ENCODE measurements at places on chromosomes 4 and X.
A peak's percentile ranks its signal among the peaks of the same experiment; 100 is the strongest.

DNA sequence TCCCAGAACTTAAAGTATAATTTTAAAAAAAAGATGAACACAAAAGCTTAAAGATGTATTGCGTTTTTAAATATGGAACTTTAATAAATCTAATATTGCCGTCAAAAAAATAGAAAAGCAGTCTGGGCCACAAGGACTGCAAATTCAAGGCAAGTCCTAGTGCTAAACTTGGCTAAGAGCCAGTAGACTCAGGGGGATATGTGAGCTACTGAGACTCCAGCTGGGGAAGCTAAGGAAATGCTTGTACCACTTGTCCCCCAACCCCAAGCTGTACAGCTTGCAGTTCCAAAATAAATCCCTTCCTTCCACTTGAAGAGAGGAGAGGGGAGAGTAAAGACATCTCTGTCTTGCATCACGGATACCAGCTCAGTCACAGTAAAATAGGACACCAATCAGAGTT lies 290.8 kb upstream of the FGF13 start:
- no peak for DNase-seq

- no peak for DNase-seq
These were observed 204.7 kb downstream of the TLL1 start for GRCh38 chr4:166077782-166078181.

- no peak for DNase-seq
These were observed 286.7 kb upstream of the TENM3 start for GRCh38 chr4:181956512-181956911.

- DNase-seq, result no peak
These were observed 46.7 kb upstream of the IL2 start for GRCh38 chr4:122503214-122503613.

GRCh38 chrX:9569876-9570301 lies 105.0 kb downstream of the TBL1X start:
- peak; percentile 81 for DNase-seq

DNA sequence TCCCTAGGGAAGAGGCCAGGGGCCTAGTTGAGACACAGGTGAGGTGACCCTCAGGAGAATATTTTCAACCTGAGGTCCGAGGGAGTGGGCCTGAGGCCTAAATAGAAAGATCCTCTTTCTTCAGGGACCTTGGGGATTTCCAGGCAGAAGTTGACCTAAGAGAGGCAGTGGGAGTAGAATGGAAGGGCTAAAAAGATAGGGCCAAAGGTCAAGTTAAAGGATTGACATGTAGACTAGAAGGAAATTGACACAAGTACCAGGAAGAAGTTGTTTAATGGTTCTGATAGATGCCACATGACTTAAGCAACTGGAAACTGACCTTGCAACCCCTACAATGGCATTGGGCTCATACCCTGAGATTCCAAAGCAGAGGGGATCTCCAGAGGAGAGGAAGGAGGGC lies 76.9 kb downstream of the SHROOM3 start:
- DNase-seq, result no peak

DNA sequence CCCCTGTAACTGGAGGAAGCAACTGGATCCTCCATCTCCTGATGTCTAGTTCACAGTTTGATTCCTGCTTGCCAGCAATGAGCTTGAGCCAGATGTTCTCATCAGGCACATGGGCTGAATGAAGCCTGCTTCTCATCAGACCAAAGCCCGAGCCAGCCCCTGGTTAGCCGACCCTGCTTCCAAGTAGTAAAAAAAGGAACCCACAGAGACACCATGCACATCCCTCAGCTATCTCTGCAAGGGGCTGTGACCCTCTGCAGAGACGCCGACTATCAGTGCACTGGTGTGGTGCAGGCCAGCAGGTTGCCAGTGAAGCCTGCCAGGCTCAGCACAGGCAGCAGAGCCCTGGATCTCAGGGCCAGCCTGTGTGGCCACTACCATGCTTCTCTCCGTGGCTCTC lies 2.8 kb downstream of the DCTD start:
- DNase-seq, result no peak

DNA sequence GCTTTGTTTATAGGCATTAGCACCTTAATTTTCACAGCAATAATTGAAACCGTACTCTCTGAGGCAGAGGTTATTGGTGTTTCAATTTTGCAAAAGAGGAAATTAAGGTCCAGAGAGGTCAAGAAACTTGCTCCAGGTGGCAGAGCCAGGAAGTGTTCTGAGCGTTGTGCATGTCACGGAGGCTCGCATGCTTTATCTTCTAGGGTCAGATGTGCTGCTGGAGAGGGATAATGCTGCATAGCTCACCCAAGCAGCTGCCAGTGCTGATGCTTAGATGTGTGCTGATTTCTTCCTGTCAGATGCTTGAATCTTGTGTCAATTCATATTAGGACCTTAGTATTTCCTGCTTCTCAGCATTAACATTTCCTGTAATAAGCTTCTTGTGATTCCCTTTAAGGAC lies 13.0 kb upstream of the FGF5 start:
- DNase-seq, result no peak

DNA sequence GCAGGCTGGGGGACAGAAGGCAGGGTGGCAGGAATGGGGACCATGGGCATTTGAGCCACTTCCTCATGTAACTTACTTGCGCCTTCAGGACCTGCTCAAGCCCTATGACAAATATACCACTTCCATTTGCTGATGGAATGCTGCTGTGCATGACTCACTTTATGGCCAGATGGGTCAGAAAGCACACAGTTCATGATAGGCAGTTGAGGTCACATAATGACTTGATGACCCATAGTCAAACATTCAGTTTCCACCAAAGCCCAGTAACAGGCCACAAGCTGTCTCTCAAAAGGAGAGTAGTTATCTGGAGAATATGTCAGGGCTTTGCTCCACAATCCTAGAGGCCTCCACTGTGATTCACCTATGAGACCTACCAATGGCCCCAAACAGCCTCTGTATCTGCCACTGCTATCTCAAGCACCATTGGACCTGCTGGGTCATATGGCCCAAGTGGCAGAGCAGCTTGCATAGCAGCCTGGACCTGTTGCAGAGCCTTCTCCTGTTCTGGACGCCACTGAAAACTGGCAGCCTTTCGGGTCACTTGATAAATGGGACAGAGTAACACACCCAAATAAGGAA lies 5.3 kb upstream of the PAPSS1 start:
- DNase-seq, result peak; percentile 70

DNA sequence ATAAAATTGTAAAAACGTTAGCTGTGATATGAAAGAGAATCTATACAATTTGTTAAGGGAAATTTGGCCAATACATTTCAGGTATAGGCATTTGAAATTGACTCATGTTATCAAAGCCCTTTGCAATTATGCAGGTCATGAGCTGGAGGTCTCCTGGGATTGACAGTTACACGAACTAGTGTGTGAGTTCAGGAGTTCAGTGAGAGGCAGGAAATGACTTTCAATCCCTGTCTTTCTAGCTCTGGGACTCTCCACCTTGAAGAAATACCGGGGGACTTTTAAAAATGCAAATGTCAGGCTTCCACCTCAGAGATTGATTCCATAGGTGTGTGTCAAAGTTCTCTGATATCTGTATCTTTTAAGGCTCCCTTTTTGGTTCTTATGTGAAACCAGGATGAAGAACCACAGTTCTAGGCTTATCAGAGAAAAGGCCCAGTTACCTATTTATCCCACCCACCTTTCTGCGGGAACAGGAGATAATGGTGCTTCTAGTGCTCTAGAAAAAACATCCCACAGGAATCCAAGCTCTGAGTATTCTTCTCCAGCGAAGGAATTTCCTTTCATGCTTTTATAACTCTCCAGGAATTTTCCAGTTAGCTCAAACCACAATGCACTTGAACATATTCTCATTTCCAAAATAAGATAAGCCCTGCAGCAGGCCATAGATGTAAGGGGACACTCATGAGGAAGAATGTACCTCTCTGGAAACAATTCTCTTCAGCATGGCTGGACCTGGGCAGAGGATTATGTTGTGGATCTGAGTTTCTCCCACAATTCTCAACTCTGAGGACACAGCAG lies 501.0 kb downstream of the IDS start:
- no peak for DNase-seq

- DNase-seq, result no peak
These were observed 1347.1 kb upstream of the PABPC4L start for GRCh38 chr4:135548711-135549110.

DNA sequence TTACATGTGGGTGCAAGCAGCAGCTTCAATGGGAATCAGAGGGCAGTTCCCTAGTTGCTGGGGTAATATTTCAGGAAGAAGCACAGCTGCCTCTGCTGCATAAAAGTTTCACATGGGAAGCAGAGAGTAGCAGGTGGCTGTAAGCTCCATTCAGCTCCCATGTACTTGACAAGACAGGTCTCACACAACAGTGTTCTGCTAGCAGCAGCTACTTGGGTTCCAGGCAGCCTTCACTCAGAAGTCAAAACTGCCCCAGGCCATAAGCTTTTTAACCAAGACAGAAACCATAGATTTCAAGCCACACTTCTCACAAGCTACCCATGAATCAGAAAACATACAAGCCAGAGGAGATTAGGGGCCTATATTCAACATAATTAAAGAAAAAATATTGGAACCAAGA lies 41.4 kb upstream of the SPIN2A start:
- DNase-seq, result no peak

- DNase-seq, result peak; percentile 28
These were observed 511 bp downstream of the GABRB1 start for GRCh38 chr4:47031751-47032404.

- peak; percentile 75 for DNase-seq
These were observed 402.2 kb upstream of the FGF13 start for GRCh38 chrX:139113708-139114107.

DNA sequence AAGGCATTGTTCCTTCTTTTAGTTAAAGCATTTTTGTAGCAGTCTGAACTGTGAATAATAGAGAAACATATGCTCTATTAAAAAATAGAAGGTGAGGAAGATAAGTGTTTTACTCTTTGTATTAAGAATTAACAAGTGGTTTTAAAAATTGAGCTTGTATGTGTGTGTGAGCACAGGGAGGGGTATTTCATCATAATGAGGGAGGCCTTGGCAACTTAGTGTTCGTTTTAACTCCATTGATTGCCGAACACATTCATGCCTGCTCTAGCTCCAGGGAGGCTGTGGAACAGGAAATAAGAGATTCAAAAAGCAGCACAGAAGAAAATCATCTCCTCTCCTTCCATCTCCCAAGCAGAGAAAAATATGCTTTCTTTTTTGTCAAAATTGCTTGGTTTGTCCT lies 14.8 kb downstream of the SHROOM3 start:
- DNase-seq, result peak; percentile 16

DNA sequence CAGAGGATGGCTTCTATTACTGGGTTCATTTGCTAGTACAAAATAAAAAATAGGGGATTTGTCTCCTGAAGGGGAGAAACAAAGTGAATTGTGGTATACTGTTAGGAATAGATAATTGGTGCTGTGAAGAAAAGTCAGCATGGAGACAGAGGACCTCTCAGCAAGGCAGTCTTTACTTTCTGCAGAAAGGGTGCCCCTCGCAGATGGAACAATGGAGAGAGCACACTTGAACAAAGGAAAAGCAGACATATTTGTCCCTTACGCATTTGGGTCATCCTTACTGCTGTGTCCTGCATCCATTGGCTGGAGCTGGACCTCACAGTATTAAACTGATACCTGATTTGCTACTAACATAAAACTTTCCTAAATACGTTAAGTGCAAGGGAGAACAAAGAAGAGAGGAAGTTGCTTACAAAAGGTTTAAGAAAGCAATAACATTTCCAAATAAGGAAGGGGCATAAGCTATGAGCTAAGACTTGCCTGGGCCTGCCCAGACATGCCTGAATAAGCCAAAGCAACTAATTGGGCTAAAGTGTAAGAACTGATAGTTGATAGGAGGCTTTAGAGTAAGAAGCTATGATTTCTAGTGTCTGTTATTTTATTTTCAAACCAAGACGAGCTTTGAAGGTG lies 83.8 kb downstream of the CCKAR start:
- DNase-seq, result no peak

DNA sequence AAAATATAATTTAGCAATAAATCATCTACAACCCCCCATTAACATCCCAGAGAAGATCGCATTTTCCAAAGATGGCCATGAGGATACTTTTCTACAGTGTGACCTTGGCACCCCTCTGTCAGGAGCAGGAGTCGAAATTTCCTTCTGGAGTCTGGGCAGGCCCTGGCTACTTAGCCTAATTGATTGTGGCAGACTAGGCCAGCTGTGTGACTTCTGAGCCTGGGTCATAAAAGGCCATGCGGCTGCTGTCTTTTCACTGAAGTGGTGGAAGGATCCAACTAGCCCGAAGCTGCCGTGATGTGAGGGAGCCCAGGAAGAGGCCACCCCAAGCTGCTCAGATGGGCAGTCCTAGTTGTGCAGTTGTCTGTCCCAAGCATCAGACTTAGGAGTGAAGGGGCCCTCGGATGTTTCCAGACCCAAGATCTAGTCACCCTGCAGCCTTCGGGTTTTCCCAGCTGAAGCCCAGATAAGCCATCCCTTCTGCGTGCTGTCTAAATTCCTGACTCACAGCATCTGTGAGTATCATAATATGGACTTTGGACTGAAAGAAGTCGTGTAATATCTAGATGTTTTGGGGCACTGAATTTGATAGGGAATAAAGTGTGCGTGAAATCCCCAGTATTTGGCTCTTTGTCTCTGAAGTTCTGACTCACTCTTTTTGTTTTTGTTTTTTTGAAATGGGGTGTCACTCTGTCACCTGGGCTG lies 21.0 kb downstream of the PDK3 start:
- DNase-seq, result no peak

DNA sequence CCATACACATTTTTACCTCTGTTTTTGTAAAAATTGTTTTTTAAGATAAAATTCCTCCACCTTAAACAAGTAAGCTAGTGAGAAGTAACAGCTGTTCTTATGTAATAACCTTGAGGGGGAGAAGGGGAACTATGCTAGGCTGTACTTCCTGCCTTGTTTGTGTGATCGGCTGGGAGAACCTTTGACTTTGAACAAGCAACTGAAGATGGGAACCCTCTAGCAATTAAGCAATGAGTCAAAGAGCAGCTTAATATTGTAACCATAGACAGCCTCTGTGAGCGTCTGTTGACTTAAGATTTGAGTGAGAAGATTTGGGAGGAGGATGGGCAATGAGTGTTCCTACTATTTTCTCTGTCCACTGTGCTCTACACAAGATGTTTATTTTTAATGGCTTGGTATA lies 135.1 kb downstream of the SCLT1 start:
- no peak for DNase-seq

DNA sequence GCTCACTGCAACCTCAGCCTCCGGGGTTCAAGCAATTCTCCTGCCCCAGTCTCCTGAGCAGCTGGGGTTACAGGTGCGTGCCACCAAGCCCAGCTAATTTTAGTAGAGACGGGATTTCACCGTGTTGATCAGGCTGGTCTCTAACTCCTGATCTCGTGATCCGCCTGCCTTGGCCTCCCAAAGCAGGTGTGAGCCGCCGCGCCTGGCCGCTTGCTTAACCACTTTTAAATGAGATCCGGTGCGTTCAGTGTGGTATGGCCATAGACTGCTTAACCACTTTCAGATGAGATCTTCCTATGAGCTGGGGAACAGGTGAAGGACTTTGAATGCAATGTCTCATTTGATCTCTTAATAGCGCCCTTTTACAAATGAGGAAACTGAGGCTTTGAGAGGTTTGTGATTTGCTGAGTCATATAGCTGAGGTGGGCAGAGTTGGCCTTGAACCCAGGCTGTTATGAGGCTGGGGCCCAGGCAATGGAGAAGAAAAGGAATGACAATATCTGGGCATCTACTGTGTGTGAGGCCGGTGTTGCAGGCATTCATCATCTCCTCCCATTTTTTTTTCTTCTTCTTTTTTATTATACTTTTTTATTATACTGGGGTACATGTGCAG lies 41.9 kb upstream of the NSG1 start:
- no peak for DNase-seq
